ENCODE measurements at places on chromosomes 13 and 19.

GRCh38 chr13:49791711-49792549, 552 bp downstream of the KPNA3 start:
- peak; percentile 60 for DNase-seq

DNA sequence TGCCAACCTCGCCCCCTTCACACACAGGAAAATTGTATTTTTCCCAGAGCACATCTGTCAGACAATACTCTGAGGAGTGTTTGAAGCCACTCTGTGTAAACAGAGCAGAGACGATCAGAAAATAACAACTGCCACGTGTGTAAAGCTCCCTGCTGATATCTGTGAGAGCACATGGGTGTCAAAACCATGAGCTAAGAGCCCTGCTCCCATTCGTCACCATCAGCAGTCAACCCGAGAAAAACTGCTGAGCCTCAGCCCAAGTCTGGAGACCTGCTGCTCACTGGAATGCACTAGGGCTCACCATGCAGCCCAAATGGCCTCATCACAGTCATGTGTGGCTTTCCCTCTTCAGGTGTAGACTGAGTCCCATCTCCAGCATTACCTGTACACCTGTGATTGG, 304.1 kb downstream of the FGF14 start:
- no peak for DNase-seq

DNA sequence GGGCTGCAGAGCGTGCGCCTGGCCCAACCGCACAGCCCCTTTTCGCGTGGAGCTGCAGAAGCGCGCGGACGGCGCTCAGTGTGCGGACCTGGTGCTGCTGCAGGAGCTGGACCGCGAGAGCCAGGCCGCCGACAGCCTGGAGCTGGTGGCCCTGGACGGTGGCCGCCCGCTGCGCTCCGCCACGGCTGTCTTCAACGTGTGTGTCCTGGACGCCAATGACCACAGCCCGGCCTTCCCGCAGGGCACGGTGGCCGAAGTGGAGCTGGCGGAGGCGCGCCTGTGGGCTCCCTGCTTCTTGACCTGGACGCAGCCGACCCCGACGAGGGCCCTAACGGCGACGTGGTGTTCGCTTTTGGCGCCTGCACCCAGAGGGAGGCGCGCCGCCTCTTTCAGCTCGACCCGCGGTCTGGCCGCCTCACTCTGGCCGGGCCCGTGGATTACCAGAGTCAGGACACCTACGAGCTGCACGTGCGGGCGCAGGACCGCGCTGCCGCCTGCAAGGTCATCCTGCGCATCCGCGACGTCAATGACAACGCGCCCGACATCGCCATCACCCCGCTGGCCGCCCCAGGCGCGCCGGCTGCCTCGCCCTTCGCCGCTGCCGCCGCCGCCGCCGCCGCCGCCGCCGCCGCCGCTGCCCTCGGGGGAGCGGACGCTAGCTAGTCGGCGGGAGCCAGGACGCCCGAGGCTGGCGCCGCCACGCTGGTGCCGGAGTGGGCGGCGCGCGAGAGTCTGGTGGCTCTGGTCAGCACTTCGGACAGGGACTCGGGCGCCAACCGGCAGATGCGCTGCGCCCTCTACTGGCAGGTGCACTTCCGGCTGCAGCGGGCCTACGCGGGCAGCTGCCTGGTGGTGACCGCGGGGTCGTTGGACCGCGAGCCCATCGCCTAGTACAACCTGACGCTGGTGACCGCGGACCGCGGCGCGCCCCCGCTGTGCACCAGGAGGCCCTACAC, 172.2 kb downstream of the OLFM4 start:
- DNase-seq, result peak; percentile 2

GRCh38 chr13:23754506-23754905, 134.7 kb downstream of the MIPEP start:
- no peak for DNase-seq

- DNase-seq, result no peak
These were observed 300.7 kb upstream of the MIR17HG start for GRCh38 chr13:91046715-91047327.

- DNase-seq, result no peak
These were observed 77.7 kb downstream of the MIPEP start for GRCh38 chr13:23811366-23812062.

DNA sequence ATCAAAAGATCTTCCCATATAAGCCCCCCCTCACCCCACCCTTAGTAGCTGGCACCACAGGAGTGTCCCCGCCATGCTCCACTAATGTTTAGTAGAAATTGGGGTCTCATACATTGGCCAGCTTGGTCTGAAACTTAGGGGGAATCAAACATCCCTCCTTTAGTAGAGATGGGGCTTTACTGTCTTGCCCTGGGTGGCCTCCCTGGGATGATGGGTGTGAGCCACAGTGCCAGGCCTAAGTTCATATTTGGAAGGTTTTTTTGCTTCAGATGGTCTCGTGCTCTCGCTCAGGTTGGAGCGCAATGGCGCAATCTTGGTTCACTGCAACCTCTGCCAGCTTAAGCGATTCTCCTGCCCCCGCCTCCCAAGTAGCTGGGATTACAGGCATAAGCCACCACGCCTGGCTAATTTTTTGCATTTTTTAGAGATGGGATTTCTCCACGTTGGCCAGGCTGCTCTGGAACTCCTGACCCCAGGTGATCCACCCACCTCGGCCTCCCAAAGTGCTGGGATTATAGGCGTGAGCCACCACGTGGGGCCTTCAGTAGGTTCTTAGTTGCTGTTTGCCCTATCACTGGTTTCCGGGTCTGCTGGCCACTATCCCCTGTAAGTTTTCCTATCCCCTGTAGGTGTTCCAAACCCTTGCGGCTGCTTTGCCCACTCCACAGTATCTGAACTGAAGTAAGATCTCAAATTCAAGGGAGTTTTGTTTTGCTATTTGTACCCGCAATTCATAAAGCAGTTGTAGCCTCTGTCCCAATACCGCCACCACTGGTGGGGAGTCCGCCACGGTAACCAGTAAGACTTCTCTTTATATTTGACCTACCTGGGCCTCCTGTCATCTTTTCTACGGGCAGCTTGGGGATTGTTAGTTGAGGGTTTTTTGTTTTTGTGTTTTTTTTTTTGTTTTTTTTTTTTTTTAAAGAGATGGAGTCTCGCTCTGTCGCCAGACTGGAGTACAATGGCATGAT, 34.1 kb downstream of the NLRP12 start:
- DNase-seq, result no peak

- DNase-seq, result no peak
These were observed 365.7 kb upstream of the KLHL1 start for GRCh38 chr13:70473907-70474306.

- DNase-seq, result no peak
These were observed 444.4 kb downstream of the SUCLA2 start for GRCh38 chr13:47556703-47557102.

- peak; percentile 42 for DNase-seq
These were observed 49.5 kb downstream of the SLC7A1 start for GRCh38 chr13:29545988-29546387.

DNA sequence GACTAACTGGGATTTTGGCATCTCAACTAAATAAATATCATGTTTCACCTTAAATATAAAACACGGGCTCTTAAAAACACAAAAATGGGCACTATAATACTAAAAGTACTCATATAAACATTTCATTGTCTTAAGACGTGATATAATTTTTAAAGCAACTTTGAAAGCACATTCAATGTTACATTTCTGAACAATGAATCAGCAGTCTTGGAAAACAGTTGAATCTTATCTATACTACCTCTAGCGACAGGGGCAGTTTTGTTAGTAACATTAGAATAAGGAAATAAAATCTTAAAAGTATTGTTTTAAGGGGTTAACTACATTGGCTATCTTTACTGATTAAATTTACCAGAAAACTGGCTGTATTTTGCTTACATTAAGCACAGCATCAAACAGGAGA, 156.9 kb downstream of the UGGT2 start:
- DNase-seq, result peak; percentile 33

DNA sequence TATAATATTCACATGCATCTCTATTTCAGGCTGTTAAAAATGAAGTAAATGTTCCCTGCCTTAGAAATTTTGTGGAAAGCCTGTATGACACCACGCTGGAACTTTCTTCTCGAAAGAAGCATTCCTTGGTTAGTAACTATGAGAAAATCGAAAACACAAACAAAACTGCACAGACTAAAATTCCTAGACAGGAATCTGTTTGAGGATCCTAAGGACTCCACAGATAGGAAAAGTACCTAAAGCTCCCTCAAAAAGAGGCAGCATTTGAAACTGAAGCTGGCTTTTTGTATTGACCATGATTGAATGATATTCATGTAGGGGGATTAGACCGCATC, 103.4 kb downstream of the FRY start:
- no peak for DNase-seq

- DNase-seq, result no peak
These were observed 459 bp downstream of the PCDH20 start for GRCh38 chr13:61415058-61415721.

DNA sequence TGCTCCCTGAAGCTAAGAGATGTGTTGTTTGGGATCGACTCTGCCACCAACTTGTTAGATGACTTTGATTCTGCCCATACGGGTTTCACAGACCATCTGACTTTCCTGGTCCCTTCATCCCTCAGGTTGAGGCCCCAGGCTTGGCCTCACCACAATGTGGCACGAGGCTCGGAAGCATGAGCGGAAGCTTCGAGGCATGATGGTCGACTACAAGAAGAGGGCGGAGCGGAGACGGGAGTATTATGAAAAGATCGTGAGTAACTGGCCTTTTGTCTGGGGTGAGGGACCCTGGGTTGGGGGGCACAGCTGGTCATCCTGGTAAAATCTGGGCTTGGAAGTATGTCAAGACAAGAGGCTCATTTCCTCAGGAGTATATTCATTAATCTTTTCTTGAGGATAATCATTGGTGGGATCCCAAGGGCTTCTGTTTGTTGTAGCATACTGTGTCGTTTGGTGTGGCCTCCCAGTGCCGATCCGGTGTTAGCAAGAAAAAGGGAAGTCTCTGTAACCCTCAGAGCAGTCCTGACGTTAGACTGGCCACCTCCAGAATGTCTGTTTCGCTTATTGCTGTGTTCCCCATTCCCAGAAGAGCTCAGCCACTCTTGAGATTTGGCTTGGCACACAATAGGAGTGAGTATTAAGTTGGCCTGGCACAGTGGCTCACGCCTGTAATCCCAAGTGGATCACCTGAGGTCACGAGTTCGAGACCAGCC, 1.4 kb downstream of the CLASRP start:
- DNase-seq, result no peak

GRCh38 chr13:110771194-110771593, 57.7 kb downstream of the ING1 start:
- peak; percentile 82 for DNase-seq

DNA sequence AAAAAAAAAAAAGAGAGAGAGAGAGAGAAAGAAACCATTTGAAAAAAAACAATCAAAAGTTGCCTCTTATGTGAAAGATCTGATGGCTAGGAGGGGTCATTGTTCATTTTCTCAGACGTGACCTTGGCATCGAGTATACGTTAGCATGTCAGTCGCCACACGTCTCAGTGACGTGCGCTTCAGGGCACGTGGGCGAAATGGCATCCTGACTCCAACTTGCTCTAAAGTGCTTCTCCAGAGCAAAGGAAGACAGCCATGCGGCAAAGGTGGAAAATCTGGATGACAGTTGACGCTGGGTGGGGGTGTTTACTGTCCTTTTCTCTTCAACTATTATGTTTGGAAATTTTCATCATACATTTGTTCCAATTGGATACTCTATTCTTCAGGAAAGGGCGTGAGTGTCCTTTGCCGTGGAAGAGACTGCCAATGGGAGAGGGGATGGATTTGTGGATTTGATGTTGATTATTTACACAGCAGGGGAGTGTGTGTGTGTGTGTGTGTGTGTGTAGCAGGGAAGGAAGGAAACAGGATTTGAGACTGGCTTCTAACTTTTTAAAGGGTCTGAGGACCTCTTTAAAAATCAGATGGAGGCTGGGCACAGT, 25.0 kb downstream of the KLF2 start:
- peak; percentile 71 for DNase-seq

DNA sequence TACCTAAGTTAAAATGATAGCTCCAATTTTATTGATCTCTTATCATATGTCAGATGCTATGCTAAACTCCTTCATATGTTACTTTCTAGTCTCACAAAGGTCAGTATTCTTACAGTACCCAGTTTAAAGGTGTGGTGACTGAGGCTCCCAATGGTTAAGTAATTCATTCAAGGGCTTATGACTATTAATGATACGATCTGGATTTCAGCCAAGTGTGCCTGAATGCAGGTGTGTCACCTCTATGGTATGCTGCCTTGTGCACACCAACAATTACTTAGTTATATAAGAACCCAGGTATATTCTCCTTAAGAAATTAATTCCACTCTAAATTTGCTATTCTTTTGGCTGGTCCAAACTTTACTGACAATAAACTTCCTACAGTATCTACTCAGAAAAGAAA, 84.6 kb upstream of the TRPC4 start:
- no peak for DNase-seq

- DNase-seq, result peak; percentile 20
These were observed 2.9 kb downstream of the EDNRB start for GRCh38 chr13:77915686-77916085.

DNA sequence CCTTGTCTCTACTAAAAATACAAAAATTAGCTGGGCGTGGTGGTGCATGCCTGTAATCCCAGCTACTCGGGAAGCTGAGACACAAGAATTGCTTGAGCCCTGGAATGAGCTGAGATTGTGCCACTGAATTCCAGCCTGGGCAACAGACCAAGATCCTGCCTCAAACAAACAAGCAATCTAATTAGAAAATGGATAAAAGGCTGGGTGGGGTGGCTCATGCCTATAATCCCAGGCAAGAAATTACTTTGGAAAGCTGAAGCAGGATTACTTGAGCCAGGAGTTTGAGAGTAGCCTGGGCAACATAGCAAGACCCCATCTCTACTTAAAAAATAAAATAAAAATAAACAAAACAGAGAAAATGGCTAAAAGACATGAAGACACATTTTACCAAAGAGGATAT, 77.0 kb downstream of the CAB39L start:
- no peak for DNase-seq

GRCh38 chr19:7262470-7262869, 31.7 kb downstream of the INSR start:
- DNase-seq, result no peak

GRCh38 chr19:920051-920864, 3.1 kb downstream of the KISS1R start:
- DNase-seq, result no peak

DNA sequence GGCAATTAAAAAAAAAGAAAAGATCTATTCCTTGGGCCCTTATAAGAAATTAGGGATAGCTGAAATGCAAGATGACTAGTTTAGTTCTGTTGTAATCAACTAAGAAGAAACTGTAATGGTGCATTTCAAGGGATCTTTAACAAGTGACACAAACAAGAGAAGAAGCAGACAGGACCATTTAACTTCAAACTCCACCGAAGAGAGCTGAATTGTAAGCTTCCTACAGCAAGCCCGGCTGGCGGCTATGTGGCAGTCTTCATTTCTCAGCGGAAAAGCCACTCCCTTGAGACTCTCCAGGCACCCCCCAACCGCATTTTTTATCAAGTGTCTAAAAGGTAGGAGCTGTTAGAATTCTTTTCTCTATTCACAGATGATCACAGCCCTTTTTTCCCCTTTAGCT, 305.2 kb upstream of the ZNF507 start:
- no peak for DNase-seq

DNA sequence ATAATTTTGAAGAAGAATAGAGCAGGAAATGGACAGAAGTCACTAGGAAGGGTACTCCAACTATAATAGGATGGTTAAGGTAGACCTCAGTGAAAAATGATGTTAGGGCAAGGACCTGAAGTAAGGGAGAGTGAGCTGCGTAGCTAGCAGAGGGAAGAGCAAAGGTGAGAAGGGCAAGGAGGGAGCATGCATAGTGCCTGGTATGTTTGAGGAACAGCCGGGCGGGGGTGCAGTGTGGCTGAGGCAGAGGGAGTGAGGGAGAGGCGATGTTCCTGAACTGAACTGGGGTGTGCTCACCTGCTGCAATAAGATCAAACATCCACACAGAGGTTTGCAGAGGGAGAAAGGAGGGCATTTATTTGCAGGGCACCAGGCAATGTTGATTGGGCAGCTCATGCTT, 110.4 kb downstream of the DNAJC15 start:
- no peak for DNase-seq

GRCh38 chr13:61144301-61144700, 271.3 kb downstream of the PCDH20 start:
- DNase-seq, result no peak
